ENCODE measurements at places on chromosomes 7 and 10.

- DNase-seq: no peak
These were observed 552 bp downstream of the SLC25A16 start for GRCh38 chr10:68526634-68527307.

DNA sequence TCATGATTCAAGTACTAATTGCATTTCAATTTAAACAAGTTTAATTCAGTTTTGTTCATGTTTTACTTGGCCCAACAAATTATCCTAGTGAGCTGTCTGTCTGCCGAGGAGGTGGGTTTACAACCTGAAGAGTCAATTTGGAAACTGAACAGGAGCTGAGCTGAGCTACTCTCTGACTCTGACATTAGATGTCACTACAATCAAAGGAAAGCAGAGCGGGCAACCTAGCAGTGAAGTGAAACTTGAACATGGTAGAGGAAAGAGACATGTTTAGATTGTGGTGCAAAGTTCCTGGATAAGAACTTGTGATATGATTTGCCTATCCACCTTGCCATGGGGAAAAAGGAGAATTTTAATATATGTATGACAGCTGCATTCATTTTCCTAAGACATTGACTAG is 9.6 kb upstream of the AGR3 start:
- peak; percentile 71 for DNase-seq

GRCh38 chr7:90180649-90181048 is 26.4 kb downstream of the STEAP1 start:
- DNase-seq: no peak

GRCh38 chr10:112189465-112189864 is 5.9 kb upstream of the GPAM start:
- DNase-seq: no peak

DNA sequence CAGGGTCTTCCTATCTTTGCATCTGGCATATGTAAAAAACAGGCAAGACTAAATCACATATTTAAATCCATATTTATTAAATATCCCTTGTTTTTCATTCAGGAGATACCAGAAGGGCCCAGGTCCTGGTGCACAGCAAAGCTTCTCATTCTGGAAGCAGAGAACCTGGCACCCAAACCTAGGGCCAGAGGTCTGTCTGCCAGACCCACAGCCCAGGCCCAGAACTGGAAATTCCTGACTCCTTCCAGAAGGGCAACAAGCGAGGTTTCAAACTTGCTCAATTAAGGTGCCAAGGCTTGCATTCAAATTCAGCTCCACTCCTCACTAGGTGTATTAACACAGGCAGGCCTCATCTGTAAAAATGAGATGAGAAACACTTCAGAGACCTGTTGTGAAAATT is 4.2 kb upstream of the MYO1G start:
- no peak for DNase-seq

DNA sequence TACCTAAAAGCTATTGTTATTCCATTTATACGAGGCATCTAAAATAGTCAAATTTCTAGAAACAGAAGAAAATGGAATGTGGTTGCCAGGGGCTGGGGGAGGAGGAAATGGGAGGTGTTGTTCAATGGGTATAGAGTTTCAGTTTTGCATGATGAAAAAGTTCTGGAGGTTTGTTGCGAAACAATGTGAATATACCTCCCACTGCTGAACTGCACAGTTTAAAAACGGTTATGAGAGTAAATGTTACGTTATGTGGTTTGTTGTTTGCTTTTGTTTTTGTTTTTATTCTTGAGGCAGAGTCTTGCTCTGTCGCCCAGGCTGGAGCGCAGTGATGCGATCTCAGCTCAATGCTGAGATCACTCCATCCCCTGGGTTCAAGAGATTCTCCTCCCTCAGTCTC is 64.9 kb upstream of the NRBF2 start:
- no peak for DNase-seq

Data from astrocyte of the spinal cord (primary cell).